ENCODE measurements at places on chromosomes 2 and 18.

DNA sequence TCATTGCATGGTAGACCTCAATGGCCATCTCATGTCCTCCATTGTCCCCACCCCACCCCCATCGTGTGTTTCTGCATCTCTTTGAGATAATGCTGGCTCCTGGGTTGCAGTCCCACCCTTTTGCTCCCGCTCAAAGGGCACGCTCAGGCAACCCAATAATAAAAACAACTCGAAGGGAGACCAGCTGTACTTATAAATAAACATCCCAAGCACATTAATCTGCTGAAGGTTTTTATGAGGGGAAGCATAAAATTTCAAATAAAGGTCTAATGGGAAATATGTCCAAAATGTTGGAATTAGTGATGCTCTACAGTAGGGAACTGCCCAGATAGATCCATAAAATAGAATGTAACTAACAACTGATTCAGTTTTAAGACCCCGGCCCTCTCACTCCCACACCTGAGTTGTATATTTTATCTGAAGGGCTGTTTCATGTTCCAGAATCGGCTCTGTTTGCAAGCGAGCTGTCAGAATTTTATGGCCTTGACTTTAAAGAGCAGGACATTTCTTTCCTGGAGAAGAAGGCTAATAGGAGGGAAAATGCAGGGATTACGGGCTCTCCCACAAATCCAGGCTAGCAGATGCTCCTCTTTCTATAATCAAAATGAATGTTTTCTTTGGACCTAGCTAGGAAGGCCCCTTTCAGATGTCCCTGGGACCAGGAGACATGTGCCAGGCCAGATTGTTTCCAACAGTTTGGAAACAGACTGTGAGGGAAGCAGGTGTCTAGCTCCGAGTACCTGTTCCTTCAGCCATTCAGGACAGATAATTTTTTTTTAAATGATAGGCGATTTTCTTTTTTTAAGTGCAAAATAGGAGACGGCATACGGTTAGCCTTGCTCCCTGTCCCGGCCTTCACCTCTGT is 103.7 kb downstream of the APOB start:
- no peak for DNase-seq

DNA sequence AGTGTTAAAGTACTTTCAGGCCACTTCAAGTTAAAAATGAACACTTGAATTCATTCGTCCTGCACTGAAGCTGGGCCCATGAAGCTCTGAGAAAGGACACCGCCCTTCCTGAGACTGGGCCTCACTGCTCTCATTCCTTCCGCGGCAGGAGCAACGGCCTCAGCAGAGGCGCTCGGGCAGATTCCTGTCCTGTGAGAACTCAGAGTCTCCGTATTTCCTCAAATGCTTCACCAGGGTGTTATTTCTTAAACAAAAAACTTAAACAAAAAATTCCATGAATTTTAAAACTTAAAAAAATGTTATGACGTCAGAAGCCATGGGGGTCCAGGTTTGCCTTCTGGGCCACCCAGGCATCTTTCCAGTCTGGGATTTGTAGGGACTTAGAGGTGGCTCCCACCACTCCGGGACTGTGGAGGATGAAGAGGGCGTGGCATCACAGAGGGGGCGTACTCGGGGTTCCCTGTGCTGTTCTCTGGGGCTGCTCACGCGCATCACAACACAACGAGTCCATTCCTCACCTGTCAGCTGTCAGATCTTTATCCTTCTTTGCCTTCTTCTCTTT is 115.9 kb upstream of the ASB18 start:
- no peak for DNase-seq

DNA sequence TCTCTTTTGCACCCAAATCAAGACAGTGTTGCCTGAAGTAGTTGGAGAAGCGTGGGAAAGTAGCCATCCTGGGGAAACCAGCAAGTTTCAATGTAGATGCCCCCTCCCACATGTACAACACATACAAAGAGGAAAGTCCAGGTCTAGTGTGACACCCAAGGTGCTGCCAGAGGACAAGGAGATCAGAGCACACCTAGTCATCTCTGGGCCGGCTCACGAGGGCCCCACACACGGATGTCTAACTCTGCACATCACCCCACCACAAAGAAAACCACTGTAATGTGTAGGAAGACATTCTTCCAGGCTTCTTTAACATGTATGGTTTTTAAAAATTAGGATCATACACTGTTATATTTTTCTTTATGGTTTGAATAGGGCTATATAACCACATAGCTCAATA is 21.6 kb downstream of the PARD6G start:
- no peak for DNase-seq

DNA sequence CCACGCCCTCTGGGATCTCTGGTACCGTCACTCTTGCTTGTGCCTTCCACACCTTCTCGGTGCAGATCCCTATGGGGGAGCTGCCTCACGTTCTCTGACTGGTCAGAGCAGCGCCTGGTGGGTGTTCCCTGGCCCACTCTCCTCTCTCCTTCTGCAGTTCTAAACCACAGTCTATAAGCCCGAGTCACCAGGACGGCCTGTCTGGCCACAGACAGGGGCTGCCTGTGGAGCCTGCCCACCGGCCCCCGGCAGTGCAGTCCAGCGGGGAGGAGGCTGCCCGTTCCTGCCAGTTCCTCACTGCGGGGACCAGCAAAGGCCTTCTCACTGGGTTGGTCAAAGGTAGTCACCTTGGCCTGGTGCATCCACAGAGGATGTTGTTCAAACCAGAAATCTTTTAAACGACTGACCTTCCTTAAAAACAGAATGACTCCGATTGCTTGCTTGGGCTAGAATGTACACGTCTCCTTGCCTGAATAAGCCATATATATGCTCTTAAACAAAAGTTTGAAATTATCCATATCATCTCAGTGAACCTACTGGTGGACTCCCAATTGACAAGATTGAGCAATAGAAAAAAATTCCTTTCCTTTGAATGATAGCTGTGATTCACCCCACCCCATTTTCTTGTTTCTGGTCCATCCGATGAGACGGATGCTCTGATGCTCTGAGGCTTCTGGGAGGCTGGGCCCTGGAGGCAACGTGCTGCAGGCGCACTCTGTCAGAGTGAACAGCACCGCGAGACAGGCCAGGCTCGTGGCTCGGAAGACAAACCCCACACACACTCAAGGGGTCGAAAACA is 61.2 kb downstream of the RALBP1 start:
- DNase-seq = peak; percentile 58

GRCh38 chr2:237673130-237674001 is 46.0 kb downstream of the LRRFIP1 start:
- no peak for DNase-seq

GRCh38 chr2:171432206-171432968 is 1.4 kb downstream of the METTL8 start:
- DNase-seq = no peak

DNA sequence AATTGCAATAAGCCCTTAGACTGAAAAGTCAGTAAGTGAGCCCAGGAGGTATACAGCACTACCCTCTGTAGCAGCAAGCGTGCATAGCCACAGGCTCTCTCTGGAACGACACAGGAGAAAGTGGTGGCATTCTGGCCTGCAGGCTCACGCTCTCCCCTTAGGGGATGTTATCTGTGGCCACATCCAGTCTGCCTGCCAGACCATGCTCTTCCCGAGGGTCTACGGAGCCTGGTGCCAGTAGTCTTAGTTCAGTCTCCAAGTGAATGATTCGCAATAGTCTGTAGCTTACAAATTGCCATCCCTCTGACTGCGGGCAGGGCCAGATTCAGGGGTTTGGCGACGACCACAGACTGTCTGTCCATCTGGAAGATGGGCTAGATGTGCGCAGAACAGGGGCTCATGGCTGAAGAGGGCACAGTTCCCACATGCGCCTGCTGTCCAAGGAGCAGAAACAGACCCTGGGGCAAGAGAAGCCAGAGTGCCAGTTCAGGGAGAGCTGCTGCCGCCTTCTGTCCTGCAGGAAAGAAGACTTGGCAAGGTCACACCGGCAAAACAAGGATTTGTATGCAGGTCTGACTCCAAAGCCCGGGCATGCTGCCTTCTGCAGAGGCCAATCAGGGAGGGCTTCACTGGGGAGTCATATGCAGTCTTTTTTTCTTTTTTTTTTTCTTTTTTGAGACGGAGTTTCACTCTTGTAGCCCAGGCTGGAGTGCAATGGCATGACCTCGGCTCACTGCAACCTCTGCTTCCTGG is 3.5 kb upstream of the KLF11 start:
- no peak for DNase-seq

- peak; percentile 76 for DNase-seq
Observed at GRCh38 chr2:187390891-187391290, 57.2 kb downstream of the CALCRL start.

DNA sequence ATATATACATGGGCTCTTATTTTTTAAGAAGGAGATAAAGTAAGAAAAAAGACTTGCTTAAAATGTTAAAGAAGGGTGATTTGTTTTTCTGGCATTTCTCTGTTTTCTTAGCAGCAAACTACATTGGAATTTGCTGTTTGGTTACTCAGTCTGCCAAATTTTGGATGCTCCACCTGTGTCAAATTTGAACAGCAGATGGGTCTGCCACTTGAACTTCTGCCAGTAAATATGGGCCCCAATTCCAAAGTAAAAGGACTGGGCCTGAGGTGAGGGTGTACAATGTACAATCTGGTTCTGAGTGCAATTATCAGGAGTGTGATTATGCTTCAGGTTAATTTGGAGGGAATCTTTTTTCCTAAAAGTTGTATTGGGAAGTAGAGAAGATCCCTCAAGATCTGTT is 794.5 kb downstream of the DSC3 start:
- no peak for DNase-seq

GRCh38 chr2:71082402-71083252 is 14.2 kb downstream of the NAGK start:
- DNase-seq = no peak

DNA sequence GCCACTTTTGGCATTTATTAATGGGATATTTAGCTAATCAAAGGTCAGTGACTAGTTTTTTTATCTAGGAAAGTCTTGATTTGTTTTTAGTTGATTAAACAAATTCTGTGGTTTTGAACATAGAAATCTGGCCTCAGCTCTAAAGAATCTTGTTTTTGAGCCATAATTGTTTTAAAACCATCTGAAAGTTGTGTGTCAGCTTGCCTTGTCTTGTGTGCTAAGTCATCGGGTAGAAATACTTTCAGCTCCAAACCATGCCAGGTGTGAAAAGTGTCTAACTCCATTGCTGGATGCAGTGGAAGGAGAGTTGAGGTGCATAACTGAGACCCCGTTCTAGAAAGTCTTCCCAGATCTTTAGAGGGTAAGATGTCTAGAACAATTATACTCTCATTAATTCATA is 22.7 kb downstream of the FARP2 start:
- DNase-seq = no peak

- no peak for DNase-seq
Observed at GRCh38 chr2:47259829-47260228, 104.7 kb upstream of the STPG4 start.

DNA sequence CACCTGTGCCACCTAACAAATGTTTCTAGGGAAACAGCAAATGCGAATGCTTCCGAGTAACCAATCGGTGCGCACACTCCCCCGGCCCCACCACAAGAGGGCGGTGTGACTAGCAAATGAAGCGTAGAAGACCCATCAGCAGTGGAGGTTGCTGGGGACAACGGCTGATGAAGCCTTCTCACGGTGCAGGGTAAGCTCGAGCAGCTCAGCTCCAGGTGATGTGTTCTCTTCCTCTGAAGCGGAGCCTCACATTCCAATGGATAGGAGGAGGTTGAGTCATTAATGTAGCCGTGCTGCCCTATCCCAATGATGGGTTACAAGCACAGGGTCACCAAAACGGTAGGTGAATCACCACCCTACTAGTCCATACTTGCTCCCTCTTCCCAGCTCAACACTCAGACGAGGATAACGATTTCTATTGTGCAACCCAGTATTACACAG is 127.6 kb upstream of the TWIST2 start:
- peak; percentile 59 for DNase-seq

DNA sequence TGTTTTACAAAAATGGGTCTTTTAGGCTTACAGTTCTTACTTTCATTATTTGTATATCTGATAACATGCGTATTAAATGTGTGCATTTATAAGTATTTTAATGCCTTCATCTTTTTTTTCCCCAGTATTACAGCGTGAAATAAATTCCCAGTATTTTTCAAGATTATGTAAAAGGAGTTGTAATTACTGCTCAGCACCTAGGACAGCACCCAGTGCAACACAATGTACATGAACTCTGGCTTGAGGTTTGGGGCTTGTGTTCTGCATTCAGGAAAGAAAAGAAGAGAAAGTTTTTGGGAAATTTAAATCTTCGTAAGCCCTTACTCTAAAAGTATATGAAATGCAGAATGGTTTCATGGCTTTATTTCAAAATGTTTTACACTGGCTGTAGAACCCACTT is 16.7 kb downstream of the ZNF638 start:
- peak; percentile 58 for DNase-seq

DNA sequence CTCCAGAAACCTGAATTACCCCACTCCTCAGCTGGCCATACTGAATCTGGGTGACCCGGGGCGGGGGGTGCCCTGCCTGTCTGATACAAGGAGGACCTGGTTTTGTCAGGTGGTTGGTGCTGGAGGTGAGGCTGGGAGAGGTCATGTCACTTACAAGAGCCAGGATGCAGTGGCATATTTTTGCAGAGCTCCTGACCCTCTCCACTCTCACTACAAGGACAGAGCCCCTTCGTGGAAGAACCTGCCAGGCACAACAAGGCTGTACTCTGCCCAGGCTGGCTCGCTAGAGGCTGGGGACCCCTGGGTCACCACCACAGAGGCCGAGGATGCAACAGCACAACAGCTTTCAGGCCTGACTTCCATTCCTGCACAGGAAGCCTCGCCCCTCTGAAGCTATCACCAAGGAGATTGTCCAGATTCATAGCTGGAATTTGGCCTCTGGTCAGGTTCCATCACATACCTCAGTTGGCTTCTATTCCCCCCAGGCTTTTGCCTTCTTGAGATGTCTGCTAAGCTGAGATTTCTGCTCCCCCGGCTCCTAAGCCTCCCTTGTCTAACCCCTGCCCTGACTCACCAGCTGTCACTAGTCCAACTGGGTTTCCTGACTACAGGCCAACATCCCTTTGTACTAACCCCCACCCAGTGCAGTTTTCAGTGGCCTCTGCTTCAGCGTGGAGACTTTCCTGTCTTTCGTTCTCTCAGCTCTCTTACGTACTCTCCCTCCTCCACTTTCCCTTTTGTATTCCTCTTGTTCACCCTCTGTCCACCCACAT is 132.5 kb upstream of the EPAS1 start:
- peak; percentile 99 for DNase-seq

GRCh38 chr2:192932376-192932775 is 737.6 kb upstream of the TMEFF2 start:
- DNase-seq = no peak

- DNase-seq = no peak
Observed at GRCh38 chr2:64650296-64650695, 3.4 kb downstream of the SERTAD2 start.

DNA sequence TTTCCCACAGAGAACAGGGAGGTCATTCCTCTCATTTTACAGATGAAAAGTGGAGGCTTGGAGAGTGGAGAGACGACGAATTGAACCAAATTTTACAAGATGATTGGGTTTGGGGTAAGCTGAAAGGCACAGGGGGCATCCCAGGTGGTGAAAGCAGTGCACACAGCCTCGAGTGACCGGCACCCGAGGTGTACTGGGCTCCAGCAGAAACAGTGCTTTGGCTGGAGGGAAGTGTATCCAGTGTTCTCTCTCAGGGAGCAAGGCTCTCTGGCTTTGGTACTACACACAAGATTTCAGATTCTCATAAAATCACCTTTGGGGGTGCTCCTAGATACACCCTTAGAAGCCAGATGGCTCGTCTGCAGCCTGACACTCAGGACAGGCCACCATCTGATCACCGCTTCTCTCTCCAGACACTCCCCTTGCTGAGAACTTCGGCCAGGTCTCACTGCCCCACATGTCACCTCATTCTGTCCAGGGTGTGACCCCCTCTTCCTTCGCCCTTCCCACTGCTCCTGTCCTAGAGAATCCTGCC is 339.6 kb downstream of the CYRIA start:
- DNase-seq = no peak

- no peak for DNase-seq
Observed at GRCh38 chr2:159071190-159071915, 102.9 kb downstream of the TANC1 start.

Data from amniotic epithelial cell (primary cell).